Activated effector memory CD4-positive, alpha-beta T cell treated with anti-CD3 and anti-CD28 coated beads, Interleukin-2, amount 50 U/mL, for 16 hours (primary cell): ENCODE measurements at places on chromosomes 2 and 18.

DNA sequence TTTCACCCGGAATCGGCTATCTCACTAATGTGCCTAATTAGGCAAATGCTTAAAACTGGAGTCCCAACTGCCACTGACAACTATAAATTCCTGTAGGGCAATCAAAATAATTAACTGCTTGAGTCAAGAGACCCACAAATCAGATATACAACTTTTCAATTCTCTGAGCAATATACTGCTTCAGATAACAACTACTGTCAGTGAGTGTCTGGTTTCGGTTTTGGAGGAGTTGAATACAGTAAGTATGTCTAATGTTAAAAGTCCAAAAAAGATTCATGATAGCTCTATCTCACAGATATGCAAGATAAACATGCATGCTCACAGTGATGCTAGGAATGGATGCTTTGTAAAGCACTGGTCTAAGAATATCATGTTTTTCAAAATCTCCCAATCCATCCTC, 283.3 kb downstream of the NRXN1 start:
- DNase-seq = no peak

DNA sequence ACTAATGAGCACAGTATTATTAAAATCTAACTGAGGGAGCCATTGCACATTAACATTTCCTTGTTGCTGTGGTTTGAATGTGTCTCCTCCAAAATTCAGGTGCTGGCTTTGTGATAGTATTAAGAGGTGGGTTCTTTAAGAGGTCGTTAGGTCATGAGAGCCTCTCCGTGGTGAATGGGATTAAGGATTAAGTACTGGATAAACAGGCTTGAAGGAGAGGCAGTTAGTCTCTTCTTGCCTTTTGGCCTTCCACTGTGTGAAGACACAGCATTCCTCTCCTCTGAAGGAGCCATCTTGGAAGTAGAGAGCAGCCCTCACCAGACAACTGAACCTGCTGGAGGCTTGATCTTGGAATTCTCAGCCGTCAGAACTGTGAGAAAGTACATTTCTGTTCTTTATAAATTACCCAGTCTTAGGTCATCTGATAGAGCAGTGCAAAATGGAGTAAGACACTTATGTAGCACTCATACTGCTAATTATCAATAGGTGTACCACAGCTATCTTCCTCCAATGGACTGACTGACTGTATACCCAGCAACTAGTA, 182.7 kb downstream of the MYO3B start:
- DNase-seq = no peak

DNA sequence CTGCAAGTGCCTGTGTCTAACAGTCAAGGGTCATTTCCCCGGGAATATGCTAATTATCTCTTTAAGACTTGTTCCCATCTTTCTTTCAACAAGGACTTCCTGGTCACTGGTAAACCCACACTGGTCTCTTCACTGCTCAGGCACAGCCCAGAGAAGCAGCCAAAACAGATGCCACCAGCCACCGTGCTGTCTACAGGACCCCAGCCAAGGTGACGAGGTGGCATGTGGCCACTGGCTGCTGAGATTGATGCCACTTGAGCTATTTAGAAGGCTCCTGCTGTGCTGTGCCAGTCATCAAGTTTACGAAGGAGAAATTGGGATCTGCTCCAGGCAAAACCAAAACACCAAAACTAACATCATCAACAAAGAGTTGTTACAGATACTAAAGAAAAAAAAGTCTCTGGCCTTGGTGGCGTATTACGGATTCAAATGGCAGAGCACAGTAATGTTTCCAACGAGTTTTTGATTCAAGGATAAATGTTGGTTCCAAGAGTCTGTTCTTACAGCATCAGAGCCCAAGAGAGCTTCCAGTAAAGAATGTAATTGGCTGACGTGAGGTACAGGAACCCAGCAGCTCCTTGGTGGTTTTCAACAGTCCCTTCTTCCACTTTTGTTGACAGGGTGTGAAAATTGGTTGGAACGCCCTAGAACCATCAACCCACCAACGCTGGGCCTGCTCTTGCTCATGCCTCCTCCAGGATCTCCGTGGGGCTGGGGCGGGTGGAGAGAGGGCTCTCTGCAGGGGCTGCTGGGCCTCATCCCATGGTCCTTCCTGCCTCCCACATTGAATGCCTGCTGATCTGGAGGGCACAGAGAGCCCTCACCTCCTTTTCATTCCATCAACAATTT, 63.7 kb upstream of the ZCCHC2 start:
- no peak for DNase-seq

GRCh38 chr18:6731222-6731596, 1.7 kb downstream of the ARHGAP28 start:
- DNase-seq = no peak

- no peak for DNase-seq
Observed at GRCh38 chr2:172739661-172740266, 4.1 kb downstream of the RAPGEF4 start.

GRCh38 chr18:9549405-9549804, 65.0 kb downstream of the PPP4R1 start:
- DNase-seq = no peak

DNA sequence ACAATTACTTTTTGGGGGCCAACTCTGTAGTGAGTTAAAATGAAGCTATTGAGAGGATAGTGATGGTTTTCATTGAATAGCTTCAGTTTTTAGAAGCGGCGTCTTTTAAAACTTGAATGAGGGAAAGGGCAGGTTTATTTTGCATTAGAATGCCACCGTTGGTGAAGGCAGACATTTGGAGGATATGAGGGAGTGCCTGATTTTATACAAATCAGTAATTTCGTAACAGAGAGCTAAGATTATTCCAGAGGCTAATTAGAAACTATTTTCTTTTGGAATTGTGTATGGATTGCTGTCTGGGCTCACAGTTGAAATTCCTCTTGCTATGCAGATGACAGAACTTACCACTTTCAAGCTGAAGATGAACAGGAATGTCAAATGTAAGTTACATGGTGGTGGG, 67.6 kb downstream of the ITGB1BP1 start:
- DNase-seq = no peak

DNA sequence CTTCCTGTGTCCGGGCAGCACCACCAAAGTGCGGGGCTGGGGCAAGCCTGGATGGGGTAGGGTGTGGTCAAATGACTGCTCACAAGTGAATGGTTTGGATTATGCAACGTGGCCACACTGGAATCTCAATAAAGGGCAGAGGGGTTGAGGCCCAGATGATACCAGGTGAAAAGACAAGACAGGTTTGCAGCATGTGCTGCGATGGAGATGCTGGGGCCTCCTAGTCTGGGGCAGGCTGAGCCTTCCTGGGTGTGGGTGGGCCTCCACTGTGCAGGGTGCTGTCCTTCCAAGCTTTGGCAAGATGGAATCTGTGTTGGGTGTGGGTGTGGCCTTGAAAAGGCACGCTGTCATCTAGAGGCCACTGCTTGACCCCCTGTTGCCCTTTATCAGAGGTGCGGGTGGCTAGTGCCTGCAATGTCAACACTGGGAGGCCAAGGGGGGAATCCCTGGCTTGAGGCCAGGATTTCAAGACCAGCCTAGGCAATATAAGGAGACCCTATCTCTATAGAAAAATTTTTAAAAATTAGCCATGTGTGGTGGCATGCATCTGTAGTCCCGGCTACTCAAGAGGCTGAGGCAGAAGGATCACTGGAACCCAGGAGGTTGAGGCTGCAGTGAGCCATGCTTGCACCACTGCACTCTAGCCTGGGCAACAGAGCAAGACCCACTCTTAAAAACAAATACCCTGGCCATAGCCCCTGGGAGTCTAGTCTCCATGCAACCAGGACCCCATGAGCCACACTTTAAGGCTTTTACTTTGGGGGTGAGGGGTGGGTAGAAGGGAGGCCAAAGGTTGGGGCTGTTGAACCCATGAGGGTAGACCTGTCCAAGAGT, 13.8 kb downstream of the RRM2 start:
- DNase-seq = no peak

- no peak for DNase-seq
Observed at GRCh38 chr2:203993560-203993959, 57.0 kb downstream of the ICOS start.

DNA sequence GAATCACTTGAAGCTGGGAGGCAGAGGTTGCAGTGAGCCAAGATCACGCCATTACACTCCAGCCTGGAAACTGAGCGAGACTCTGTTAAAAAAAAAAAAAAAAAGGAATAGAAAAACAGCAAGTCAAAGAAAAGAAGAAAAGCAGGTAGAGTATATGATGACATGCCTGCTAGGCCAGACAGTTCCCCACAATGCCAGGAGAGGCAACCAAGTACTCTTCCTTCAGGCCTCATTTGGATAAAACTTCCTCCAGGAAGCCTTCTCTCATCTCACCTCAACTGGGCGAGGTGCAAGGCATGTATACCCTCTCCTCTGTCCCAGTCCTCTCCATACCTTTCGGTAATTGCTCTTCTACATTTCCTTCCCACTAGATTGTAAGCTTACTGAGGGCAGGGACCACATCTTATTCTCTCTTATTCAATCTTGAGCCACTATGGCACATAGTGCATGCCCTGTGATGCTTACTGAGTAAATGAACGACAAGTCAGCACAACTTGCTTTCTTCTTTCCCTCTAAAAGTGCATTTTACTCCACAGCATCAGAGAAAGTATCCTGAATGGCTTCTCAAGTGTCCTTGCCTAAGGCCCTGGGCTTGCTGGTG, 10.1 kb upstream of the SPRED2 start:
- DNase-seq = no peak
